ENCODE measurements at places on chromosomes 7 and 10.

GRCh38 chr7:66088861-66089838, 13.5 kb downstream of the ASL start:
- DNase-seq = no peak

DNA sequence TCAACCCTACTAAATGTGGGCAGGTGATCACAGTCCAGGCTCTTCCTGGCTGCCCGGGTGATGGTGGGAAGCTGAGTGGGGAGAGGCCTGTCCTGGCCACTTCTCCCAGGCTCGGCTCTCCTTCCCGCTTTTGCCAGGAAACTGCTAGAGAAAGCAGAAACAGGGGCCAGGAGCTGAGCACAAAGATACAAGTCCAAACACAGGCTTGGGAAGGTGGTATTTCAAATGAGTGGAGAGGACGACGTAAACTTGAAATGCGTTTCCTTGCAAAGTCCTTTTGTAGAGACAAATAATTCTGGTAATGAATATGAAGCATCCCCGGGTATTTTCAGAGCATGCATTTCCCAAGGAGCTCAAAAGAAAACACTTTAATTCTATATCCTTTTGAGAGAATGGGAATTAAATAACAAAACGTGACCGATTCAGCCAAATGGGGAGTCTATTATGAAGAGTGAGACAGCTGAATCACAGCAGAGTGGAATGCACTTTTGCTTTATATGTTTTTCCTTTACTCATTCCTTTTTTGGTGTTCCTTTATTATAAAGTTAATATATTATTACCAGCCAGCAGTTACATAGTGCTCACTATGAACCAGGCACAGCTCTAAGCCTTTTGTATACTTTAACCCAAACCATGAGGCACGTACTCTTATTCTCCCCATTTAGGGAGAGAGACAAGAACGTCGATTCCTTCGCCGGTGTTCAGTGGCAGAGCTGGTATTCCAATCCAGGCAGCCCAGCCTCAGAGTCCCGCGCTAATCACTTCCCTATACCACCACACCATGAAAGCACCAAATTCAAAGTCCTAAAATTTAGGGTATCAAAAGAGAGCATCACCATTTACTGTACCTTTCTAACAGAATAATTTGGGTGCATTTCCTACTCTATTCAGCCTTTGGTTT, 218.2 kb upstream of the KLF14 start:
- no peak for DNase-seq

- no peak for DNase-seq
Measured at GRCh38 chr10:29131952-29132547, 156.8 kb upstream of the LYZL1 start.

DNA sequence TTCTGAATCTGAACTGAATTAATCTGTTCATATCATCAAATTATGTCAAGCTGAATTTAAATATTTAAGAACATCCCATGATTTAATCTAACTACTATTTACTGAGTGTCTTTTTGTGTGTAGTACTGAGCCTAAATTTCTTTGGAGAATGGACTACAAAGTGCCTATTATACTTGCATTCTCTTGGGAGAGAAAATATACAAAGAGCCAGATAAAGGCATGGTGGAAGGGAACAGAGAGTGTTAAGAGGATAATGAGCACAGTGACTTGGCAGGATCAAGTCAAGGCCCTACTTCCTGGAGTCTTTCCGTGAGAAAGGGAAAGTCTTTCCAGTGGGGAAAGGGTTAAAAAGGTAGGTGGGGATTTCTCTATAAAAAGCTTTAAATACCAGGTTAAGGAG, 15.0 kb downstream of the TNKS2 start:
- no peak for DNase-seq

GRCh38 chr7:135248546-135248945, 14.9 kb downstream of the STRA8 start:
- no peak for DNase-seq

DNA sequence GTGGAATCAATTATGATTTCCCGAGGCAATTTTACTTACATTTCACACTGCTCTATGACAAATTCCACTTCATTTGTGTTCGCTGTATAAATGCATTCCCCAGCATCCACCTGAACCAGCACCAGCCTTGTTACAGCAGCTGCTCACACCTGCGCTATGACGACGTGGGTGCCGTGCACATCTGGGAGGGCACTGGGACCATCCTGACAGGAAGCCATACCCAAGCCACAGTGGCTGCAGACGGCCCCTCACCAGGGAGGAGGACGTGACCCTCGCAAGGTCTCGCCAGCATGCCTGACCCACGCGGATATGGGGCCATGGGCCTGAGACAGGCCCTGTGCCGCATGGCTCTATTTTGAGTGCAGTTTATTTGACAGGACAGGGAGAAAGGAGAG, 201.3 kb downstream of the MAD1L1 start:
- DNase-seq = no peak

DNA sequence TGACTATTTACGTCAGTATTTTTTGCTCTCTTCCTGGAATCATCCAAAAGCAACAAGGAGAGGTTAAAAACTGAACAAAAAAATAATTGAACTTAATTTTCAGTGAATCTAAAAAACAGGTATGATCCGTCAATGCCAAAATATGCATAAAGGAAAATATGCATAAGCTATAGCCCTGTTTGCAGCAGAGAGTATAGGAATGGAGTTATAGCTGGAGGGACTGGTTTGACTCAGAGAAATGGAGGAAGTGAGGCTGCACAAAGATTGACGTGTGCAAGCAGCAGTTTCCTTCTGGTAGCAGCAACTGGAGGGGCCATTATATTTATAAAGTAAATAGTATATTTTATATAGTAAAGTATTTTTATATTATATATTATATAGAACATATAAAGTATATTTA, 37.1 kb downstream of the GNG11 start:
- DNase-seq = no peak

- DNase-seq = peak; percentile 10
Measured at GRCh38 chr7:135620980-135621850, 41.1 kb upstream of the STMP1 start.

DNA sequence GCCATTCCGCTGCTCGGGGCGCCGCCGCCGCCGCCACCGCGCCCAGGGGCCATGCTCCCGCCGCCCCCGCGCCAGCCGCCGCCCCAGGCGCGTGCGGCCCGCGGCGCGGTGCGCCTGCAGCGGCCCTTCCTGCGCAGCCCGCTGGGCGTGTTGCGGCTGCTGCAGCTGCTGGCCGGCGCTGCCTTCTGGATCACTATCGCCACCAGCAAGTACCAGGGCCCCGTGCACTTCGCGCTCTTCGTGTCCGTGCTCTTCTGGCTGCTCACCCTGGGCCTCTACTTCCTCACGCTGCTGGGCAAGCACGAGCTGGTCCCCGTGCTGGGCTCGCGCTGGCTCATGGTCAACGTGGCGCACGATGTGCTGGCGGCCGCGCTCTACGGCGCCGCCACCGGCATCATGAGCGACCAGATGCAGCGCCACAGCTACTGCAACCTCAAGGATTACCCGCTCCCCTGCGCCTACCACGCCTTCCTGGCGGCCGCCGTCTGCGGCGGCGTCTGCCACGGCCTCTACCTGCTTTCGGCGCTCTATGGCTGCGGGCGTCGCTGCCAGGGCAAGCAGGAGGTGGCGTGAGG, 383 bp downstream of the MARVELD1 start:
- DNase-seq = no peak

- DNase-seq = no peak
Measured at GRCh38 chr7:1409555-1409954, 49.7 kb downstream of the MICALL2 start.

GRCh38 chr10:55747244-55747643, 613.8 kb downstream of the ZWINT start:
- DNase-seq = no peak

DNA sequence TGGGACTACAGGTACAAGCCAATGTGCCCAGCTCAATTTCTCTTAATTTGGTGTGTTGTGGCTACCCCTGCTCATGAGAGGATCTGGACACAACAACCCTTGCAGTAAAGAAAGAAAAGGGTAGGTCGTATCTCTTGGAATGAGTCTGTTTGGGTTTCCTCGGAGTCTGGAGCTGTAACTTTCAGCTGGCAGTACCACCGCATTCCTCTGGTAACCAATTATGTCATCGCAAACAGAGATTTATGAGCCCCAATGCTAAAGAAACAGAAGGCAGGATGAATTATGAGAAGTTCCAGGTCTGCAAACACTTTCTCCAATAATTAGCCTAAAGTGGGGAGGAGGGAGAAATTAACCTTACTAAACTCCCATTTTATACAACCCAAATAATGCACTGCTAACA, 186.6 kb upstream of the NRP1 start:
- no peak for DNase-seq
